Hematopoietic multipotent progenitor cell treated with erythropoietin and hydrocortisone succinate and interleukin-3 and kit ligand, for 6 days (in vitro differentiated cells): ENCODE measurements at places on chromosomes 13 and 19.
A peak's percentile ranks its signal among the peaks of the same experiment; 100 is the strongest.

- no peak for DNase-seq
Measured at GRCh38 chr13:72004784-72005374, 137.9 kb upstream of the DACH1 start.

- DNase-seq, result peak; percentile 61
Measured at GRCh38 chr19:49073514-49074378, 1.2 kb upstream of the KCNA7 start.

DNA sequence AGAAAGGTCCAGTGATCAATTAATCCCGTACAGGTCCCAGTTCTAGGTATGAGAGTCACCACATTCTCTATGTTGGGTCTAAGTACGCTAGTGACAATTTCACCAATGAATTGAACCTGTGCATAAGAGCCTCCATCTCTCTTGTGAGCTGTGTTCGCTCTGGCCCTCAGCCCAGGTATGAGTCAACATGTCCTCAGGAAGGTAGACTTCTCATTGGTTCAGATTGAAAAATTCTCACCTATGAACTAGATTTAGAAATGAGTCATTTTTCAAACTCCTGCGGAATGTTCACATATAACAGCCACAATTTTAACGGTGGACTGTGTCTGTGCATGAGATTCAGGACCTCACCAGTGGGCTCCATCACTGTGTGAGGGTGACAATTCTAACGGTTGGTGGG is 12.7 kb upstream of the ZNF43 start:
- DNase-seq, result no peak

DNA sequence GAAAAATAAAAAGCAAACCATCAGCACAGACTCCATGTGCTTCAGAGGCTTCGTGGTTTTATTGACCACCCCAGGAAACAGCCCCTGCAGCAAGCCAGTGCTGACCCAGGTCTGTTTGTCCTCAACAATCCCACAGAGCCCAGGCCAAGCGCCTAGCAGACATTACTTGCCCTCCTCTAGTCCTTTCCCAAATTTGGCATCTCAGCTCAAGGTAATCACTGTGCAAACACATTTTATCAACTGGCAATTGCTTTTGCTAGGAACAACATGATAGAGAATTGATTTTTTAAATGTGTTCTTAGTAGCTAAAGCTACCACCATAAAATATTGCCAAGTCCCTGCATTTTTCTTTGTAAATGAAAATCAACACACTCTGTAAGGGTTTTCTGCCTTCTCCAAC is 121.8 kb downstream of the STOML3 start:
- no peak for DNase-seq
